Stimulated activated CD4-positive, alpha-beta T cell treated with anti-CD3 and anti-CD28 coated beads, TNF-alpha, amount 100 ng/mL, for 4 hours (primary cell): ENCODE measurements at places on chromosomes 11 and 22.

GRCh38 chr11:128904656-128905344 lies 13.6 kb downstream of the KCNJ5 start:
- no peak for DNase-seq

- no peak for DNase-seq
Observed at GRCh38 chr11:95067841-95068219, 1.1 kb downstream of the SRSF8 start.

DNA sequence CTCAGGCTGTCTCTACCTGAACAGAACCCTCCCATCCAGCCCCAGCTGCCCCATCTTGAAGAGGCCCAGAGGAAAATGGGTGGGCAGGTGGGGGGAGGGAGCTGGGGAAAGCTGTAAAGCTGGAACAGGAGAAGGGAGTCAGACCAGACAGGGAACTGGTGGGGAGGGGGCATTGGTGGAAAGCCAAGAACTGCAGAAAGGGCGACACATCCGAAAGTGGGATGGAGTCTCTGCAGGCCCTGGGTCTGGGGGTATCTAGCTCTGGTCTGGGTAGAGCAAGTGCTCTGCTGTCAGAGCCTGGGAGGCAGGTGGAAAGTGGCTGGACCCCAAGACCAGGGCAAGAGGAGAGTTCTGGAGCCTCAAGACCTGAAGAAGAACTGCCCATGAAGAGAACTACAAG lies 7.7 kb downstream of the TMPRSS13 start:
- no peak for DNase-seq

DNA sequence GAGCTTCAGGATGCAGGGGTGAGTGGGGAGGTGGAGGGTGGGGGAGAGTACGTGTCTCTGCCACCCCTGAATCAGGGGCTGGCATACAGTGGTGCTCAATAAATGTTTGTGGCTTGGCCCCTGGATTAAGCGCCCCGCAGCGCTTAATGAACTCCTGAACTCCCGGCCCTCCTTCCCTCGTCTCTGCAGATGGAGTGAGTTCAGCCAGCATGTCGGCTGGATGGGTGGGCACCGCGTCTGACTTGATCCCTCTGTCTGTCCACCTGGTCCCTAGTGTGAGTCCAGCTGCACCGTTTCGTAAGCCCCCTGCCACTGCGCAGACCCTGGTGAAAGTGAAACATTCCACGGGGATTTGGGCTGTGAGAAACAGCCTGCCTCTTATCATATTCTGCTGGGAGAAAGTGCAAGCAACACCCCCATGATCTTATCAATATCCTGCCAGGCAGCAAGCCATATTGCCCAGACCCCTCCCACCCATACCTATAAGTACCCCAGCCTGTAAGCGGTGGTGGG lies 12.0 kb upstream of the MRGPRD start:
- no peak for DNase-seq

DNA sequence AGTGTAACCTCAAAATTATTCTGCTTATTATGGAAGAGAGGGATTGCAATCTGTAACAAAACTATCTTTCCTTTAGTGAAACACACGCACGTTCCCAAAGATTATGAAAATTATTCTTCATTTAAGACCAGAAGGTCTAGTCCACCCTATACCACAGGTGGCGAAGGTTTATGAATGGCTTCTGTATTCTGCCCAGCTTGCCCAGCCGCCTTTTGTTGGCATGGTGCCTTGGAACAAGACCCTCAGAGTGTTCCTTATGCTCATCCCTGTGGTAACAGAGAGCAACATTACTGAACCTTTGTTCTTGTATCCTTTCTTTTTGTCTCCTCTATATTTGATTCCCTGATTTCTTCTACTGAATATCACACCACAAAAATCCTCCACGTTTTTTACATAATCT lies 116.4 kb downstream of the FAR1 start:
- no peak for DNase-seq

- no peak for DNase-seq
Observed at GRCh38 chr11:82930229-82930628, 28.7 kb downstream of the DDIAS start.

DNA sequence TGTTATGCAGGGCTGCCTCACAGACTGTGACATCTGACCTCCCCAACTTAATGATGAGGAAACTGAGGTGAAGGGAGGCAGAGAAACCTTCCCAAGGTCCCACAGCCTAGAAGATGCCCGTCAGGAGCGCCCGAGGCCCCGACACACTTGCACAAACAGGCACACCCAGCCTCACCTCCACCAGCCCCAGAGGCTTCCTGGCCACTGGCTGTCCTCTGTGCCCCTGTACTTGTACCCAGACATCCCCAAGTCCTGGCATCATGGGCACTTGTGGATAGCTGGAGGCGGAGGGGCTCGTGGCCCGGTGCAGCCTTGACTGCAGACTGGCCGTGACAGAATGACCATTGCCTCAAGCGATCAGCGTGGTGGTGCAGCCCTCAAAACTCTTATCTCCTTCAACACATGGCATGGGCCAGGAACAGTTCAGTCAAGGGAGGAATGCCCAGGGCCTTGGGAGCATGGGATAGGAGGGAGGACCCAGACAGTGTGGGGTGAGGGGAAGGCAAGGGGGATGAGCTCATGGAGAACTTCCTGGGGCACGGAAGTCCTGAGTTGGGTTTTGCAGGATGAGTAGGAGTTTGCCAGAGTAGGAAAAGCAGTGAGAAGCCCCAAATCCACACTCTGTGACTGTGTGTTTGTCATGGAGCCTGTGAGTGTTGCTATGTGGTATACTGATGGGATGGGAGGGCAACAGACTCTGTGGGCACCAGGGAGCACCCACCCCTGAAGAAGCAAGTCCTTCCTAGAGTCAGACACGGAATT lies 25.8 kb upstream of the PPARA start:
- no peak for DNase-seq

DNA sequence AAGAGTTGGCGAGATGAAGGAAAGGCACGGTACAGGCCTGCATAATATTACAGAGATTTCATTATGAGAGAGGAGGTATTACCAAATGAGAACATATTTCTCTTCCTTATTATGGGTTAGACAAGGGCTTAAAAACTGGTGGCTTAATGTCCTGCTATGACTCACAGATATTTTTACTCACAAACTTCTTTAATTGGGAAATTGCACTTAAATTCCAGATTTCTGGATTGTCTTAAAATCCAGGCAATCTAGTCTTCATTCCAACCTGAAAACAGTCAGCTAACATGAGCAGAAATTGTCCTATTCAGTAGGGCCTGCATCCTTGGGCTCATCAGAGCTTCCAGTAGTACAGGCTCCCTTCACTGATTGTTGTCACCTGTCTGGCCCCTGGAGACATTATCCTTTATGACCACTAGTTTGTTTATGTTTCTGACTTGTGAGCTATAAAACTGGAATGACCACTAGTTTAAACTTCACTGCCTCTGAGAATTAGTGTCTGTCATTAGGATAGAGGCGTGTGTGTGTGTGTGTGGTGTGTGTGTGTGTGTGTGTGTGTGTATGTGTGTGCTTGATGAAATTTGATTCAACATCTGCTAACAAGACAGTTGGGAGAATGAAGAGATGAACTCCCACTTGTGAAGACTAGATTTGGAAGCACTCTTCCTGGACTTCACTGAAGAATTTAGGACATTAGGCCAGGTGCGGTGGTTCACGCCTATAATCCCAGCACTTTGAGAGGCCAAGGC lies 25.1 kb downstream of the DBX1 start:
- no peak for DNase-seq

GRCh38 chr11:122521626-122522025 lies 133.9 kb upstream of the UBASH3B start:
- DNase-seq = no peak

GRCh38 chr22:36901411-36902142 lies 11.9 kb upstream of the CSF2RB start:
- DNase-seq = no peak

DNA sequence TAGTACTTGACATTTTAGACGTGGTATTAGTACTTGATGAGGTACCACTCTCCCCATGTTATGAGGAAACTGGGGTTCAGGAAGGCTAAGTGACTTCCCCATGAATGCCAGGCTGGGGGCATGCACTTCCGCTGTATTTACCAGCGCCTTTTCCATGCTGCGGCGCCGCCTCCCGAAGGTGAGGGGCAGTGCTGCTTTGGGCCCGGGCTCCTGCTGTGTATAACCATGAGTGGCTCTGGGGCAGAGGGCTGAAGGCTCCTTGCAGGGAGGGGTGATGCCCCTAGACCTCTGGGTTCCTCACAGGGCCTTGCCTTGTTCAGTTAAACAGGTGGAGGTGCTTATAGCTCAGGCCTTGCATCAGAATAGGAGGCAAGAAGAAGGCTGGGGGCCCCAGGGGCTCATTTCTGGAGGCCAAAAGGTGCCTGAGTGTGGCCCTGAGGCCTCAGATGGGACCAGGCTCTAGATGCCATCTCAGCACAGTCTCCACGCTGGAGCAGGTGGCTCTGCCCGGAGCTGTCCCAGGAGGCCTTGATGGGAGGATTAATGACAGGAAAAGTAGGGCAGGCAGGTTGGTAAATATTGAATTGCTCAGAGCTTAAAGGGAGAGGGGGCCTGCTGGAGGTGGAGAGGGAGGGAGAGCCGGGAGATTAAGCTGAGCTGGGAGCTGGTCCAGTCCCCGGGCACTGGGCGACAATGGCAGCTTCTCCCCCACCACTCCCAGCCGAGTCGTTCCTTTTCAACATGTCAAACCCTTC lies 129.6 kb downstream of the CEP164 start:
- DNase-seq = no peak

GRCh38 chr22:21861851-21862250 lies 5.6 kb downstream of the MAPK1 start:
- DNase-seq = no peak

GRCh38 chr22:36577019-36577418 lies 48.1 kb upstream of the EIF3D start:
- DNase-seq = no peak

DNA sequence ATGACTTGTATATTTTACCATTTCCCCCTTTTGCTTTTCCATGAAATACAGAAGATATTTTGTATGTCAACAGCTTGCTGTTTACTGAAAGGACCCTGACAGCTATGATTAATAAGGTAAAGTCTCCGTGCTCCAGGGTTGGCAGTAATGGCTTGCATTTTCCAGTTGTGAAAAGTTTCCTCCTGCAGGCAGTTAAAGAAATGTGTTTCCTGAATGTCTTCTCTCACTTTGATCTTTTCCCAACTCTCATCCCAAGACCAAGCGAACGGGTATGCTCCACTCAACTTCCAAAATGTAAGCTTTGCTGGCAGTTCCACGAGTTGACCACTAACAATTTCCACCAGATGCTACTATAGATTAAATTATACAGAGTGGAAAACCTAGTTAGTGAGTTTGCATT lies 8.9 kb downstream of the FIBIN start:
- no peak for DNase-seq

DNA sequence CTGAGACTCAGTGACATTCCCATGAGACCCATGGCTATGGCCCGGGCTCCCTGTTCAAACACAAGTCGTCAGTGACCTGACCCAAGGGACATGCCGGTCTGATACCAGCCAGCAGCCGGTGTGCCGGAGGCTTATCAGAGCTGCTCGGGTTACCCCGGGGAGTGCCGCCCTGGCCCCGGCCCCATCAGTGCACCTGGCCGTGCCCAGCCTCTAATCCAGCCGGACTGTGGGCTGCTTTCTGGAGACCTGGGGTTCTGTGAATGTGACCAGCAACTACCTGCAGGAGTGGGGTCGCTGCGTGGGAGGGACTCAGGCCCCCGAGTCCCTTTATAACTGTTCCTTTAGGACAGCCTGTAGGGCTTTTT lies 52.7 kb downstream of the LINC01488 start:
- DNase-seq = no peak

- no peak for DNase-seq
Observed at GRCh38 chr11:29682856-29683255, 334.0 kb downstream of the KCNA4 start.

DNA sequence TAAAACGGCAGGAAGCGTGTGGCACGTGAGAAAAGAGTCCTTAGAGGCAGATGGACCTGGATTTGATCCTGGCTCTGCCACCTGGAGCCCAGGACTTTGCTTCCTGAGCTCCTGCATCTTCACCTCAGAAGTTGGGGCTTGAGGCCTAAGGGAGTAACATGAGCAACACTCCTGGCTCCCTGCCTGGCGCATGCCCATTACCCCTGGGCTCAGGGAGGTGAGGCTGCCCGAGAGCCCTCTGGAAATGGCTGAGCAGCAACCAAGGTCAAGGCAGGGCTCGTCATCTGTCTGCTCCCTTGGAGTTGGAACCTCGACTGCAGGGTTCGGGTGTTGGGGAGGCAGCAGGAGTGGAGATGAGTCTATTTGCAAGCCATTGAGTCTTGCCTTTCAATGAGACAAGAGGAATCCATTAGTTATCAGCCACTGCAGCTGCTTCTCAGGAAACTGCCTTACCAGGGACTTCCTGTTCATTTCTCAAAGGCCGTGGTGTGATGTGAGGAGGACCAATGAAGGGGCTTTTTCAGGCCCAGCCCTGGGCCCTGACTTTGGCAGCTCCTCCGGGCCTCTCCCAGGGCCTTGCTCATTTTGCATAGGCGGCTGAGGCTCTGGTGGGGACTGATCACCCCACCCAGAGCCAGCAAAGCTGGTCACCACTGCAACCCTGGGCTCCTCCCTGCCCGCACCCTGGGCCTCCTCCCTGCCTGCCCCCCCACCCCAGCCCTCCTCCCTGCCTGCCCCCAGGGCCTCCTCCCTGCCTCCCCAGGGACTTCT lies 6.4 kb downstream of the FADS2 start:
- DNase-seq = no peak
